A549 (cell line): ENCODE measurements at places on chromosomes 5 and 9. TPM values are rescaled to one million over a fixed set of nuclear protein-coding genes. Genes with fewer than 3 reads are reported as not detected.
A peak's percentile ranks its signal among the peaks of the same experiment; 100 is the strongest.

DNA sequence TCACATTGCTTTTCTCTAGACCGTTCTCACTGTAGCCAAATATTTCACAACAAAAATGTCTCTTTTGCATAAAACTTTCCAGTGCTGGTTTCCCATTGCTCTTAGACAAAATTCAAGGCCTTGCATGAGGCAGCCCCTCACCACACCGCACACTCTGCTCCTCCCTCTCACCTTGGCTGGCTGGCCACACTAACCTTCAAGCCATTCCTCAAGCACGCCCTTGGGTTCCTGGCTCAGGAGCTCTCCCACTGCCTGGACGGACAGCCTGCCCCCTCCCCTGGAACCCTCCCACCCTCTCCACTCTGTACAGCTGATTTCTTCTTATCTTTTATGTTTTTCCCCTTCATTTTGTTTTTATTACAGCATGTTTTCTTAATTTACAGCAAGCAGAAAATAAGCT, 83.2 kb downstream of the PDZD2 start:
- no peak for DNase-seq

The C7 gene
- not detected in 3 replicates for polyA plus RNA-seq

- no peak for DNase-seq
Observed at GRCh38 chr5:163571744-163572143, 66.3 kb downstream of the MAT2B start.

- peak; percentile 53 for DNase-seq
Observed at GRCh38 chr5:145697251-145697990, 137.7 kb downstream of the PRELID2 start.

GRCh38 chr5:160621526-160621925, 199.9 kb downstream of the PTTG1 start:
- DNase-seq, result no peak

The CDC14B gene
- polyA plus RNA-seq, result 9.6 to 10.2 TPM (median 9.9 TPM) in 3 replicates

The RNF20 gene
- polyA plus RNA-seq, result 31.8 to 32.4 TPM (median 32.3 TPM) in 3 replicates

DNA sequence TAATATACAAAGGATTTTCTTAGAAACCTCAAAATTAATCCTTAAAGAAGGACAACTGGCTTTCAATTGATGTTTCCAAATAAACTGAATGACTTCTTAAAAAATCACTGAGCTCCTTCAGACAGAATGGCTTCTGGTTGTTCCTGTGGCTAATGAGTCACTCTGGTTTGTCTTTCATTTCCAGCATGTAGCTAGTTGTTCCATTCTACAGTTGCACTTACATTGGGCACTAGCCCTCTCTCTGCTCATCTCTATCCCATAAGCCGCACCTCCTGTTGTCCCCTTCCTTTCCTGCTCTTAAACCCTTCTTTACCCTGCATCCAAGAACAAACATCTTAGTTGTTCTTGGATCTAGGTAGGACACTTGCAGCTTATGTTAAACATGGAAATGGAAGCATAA, 235.3 kb upstream of the HAPLN1 start:
- DNase-seq, result no peak

The DOCK8 gene
- polyA plus RNA-seq, result 0.18 to 0.54 TPM (median 0.27 TPM) in 3 replicates

- no peak for DNase-seq
Observed at GRCh38 chr9:133979921-133980863, 11.9 kb downstream of the VAV2 start.

The EFNA5 gene
- polyA plus RNA-seq, result 8.1 to 10.6 TPM (median 8.5 TPM) in 3 replicates

- DNase-seq, result no peak
Observed at GRCh38 chr5:33981408-33982162, 2.9 kb downstream of the SLC45A2 start.

DNA sequence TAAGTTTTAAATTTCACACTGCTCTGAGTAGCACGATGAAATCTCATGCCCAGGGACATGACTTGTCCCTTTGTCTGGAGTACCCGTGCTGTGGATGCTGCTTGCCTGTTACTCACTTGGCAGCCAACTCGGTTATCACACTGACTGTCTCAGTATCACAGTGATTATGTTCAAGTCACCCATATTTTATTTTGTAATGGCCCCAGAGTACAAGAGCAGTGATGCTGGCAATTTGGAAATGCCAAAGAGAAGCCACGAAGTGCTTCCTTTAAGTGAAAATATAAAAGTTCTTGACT, 22.8 kb upstream of the SCGB3A2 start:
- no peak for DNase-seq
